Epithelial cell of proximal tubule (primary cell): ENCODE measurements at places on chromosomes 12 and 14. TPM values are rescaled to one million over a fixed set of nuclear protein-coding genes. Genes with fewer than 3 reads are reported as not detected.

- DNase-seq, result no peak
Observed at GRCh38 chr12:28463396-28463795, 273.1 kb downstream of the CCDC91 start.

The TAS2R50 gene
- not detected in 2 replicates for total RNA-seq

The CLEC14A gene
- 0.43 TPM in 1 of 2 replicates, not detected in the other for total RNA-seq

The LRFN5 gene
- total RNA-seq, result 1.3 and 1.4 TPM in 2 replicates

GRCh38 chr14:105805701-105806100, 279.3 kb downstream of the TMEM121 start:
- no peak for DNase-seq

The DTX1 gene
- not detected in 2 replicates for total RNA-seq

DNA sequence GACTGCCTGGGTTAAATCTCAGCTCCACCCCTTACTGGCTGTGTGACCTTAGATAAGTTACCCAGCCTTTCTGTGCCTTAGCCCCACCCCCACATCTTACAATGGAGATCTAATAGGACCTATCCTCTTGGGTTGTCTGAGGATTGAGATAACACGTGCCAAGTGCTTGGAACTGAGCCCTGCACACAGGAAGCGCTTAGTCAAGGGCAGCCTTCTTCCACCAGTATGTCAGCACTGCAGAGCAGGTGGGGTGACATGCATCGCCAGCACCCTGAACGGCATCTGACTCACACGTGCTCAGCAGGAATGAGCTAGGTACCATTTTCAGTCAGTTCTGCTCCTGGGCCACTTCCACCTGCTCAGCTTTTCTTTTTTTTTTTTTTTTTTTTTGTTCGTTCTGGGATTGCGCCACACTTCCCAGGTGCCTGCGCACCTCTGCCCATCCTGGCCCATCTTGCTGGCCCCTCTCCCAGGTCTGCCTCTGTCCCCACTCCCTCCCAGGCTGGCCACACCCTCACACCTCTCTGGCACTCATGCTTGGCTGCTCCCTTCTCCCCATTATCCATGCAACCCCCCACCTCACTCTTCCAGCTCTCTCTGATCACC, 19.6 kb downstream of the LGMN start:
- DNase-seq, result peak; percentile 80

GRCh38 chr12:48813465-48814261, 4.6 kb upstream of the CACNB3 start:
- no peak for DNase-seq

- DNase-seq, result no peak
Observed at GRCh38 chr14:79356040-79356439, 855.3 kb downstream of the DIO2 start.

The LHX5 gene
- total RNA-seq, result 0.06 TPM in 1 of 2 replicates, not detected in the other

DNA sequence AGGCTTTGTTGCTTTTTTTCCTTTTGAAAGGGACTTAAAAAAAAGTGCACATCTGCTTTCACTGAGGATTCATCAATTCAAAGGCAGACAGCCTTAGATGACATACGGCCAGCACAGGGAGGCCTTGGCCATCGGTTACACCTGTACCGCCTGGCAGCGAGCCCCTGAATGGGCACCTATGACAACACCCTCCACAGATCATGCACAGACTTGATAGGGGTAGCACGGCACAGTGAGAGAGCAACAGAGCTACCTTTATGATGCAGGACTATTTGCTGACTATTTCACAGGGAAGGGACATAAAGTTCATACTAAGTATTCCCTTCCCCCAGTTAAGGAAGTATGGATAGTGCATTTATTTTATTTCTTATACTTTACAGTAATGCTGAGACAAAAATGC, 137.9 kb upstream of the ARID2 start:
- no peak for DNase-seq
